ENCODE measurements at places on chromosomes 5 and 9.

DNA sequence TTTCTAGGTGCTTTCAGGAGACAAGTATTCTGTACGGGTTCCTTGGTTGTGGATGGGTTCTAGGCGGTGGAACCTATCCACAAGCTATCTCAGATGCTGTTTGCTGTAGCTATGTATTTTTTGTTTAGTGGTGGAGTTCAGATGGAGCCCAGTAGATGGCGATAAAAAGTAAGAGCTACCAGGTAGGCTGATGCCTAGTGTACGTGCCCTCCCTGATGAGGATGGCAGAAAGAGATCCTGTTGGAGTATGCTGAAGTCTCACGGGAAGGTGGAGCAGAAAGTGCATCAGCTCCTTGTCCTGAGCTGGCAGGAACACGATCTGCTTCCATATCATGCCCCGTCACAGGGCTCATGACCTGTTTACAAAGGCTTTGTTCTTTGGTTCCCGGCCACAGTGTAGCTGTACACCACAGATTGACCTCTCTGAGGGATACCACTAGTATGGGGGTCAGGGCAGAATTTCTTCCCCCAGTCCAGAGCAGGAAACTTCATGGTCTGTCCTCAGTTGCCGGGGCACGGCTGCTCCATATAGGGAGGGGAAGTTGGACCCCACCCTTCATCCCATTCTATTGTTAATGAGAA lies 12.6 kb upstream of the UGT3A2 start:
- DNase-seq = no peak

DNA sequence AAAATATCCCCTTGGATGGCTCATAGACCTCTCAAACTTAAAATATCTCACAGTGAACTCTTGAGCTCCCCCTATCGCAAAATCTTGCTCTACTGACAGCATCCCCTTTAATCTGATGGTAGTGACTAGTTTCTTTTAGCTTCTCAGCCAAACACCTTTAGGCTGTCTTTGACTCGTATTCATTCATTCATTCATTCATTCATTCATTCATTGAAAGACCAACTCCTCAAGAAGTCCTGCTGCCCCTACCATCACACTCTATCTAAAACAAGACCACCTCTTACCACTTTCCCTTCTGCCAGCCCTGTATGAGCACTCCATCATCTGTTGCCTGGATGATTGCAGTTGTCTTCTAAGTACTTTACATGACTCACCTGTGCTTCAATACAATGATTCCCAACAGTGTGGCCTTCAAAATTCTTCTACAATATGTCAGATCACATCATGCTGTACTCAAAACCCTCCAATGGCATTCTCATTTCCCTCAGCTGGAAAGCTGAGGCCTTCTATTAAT lies 46.8 kb downstream of the ITGA2 start:
- no peak for DNase-seq

- no peak for DNase-seq
Measured at GRCh38 chr9:99391937-99392594, 170.0 kb downstream of the SEC61B start.

- DNase-seq = no peak
Measured at GRCh38 chr5:176596689-176597416, 13.1 kb downstream of the GPRIN1 start.

DNA sequence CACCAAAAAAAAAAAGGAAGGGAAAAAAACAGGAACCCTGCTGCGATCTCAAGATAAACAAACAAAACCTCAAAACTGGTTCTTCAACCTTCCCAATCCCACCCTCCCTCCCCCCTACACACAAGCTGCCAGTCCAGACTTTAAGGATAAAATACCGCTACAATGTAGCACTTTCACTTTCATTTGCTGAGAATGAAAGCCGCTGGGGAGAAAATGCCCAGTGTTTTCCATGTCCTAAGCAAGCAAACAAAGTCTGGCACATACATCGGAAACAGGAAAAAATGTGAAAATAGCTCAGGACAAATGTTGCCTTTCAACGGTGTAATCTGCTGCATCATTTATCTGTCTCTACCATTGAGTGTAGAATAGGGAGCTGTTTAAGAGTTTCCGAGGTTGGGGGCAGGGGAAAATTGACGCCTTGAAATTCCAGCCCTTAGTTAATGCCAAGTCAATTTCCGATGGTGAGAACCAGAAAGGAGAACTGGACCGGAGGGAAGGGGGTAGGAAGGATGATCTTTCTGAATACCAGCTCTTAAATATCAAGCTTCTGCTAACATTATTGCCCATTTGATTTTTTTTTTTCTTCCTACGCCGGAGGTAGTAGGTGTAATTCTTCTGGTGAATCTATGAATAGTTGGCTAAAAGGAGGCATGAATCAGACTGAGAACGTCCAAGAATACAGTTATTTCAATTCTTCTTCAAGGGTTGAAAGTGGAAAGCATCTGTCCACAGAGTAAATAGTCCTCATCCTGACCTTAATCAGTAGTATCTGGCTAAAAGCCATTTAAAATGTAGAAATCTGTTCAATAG lies 1.2 kb upstream of the ADAMTS6 start:
- DNase-seq = no peak

Data from mesothelial cell of epicardium (in vitro differentiated cells).